ENCODE measurements at places on chromosomes 5 and 9. TPM values are rescaled to one million over a fixed set of nuclear protein-coding genes. Genes with fewer than 3 reads are reported as not detected.
A peak's percentile ranks its signal among the peaks of the same experiment; 100 is the strongest.

Gene HARS2
- total RNA-seq: 47.5 TPM

Gene PCDHA9
- 3.8 TPM for total RNA-seq

Gene SPARC
- 55.2 TPM for total RNA-seq

Gene QSOX2
- 24.0 TPM for total RNA-seq

Gene SLC25A25
- 9.7 TPM for total RNA-seq

Gene FBP1
- 6.0 TPM for total RNA-seq

GRCh38 chr5:179209359-179210150 is 135.7 kb downstream of the ADAMTS2 start:
- H3K27ac ChIP-seq: no peak overlapping the region
- H3K36me3 ChIP-seq: no peaks in the 10 kb centered on the region
- H3K4me3 ChIP-seq: no peak overlapping the region
- no peaks in the 10 kb centered on the region for H3K4me1 ChIP-seq

- H3K27ac ChIP-seq: peak overlapping the region; percentile 52
- no peak for DNase-seq
- H3K36me3 ChIP-seq: no peaks in the 10 kb centered on the region
- H3K4me1 ChIP-seq: peaks cover 4% of the 10 kb centered on the region
Measured at GRCh38 chr9:127223810-127224177, 40.8 kb upstream of the GARNL3 start.

GRCh38 chr5:515273-515836 is 8.9 kb downstream of the SLC9A3 start:
- no peak overlapping the region for H3K4me3 ChIP-seq
- H3K4me1 ChIP-seq: no peaks in the 10 kb centered on the region
- no peak for DNase-seq
- H3K36me3 ChIP-seq: no peaks in the 10 kb centered on the region
- H3K27ac ChIP-seq: no peak overlapping the region
- peaks cover 53% of the 10 kb centered on the region for H3K27me3 ChIP-seq

GRCh38 chr9:97758334-97758916 is 61.3 kb upstream of the XPA start:
- H3K4me1 ChIP-seq: no peaks in the 10 kb centered on the region
- no peak overlapping the region for H3K27ac ChIP-seq
- no peaks in the 10 kb centered on the region for H3K36me3 ChIP-seq
- peaks cover 37% of the 10 kb centered on the region for H3K27me3 ChIP-seq
- no peak for DNase-seq
- no peak overlapping the region for H3K4me3 ChIP-seq

DNA sequence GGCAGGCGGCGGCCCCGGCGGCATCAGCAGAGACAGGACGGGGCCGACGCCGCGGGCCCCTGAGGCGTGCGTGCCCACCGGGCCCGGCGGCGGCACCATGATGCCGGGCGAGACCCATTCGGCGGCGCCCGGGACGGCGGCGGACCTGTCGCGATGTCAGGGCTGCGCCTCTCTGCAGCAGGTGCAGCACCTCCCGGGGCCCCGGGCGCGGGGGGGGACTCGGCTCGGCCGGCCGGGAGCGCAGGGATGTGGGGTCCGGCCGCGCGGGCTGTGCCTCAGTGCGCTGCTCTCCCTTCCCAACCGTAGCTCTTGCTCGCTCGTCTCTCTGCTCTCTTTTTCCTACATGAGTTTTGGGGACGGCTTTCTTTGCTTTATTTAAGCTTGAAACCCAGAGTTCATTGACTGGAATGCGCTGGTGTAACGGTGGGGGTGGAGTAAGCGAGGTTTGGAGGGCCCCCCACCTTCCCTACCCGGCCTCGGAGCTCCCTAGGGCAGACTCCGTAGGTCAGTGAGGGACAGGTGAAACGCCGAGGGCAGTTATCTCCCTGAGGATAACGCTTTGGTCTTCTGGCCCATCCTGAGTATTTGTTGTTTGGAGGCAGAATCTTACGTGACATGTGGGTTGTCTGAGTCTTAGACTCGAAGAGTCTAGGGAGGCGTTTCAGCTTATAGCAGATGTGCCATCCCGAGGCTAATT is 490 bp downstream of the ICE1 start:
- peak; percentile 27 for DNase-seq
- H3K4me1 ChIP-seq: peaks cover 26% of the 10 kb centered on the region
- H3K4me3 ChIP-seq: peak overlapping the region; percentile 91
- H3K36me3 ChIP-seq: no peaks in the 10 kb centered on the region

- peaks cover 6% of the 10 kb centered on the region for H3K4me1 ChIP-seq
- no peak overlapping the region for H3K27ac ChIP-seq
- no peak for DNase-seq
- H3K4me3 ChIP-seq: no peak overlapping the region
- H3K36me3 ChIP-seq: no peaks in the 10 kb centered on the region
- H3K27me3 ChIP-seq: no peaks in the 10 kb centered on the region
Measured at GRCh38 chr9:10148796-10149195, 464.0 kb downstream of the PTPRD start.

DNA sequence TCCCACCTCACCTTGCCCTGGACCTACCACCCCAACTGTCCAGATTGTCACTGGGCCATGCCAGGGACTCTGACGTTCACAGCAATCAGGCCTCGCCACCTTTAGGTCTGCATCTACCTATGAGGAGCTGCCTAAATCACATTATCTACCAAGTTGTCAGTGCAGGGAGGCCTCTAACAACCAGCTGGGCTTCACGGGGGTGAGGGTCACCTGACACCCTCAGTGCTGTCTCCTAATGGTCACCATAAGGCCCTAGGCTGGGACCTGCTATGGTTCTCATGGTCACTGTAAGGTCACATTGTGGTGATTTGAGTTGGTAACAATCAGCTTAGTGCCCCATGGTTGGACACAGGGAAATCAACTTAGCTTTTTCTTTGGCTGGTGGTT is 119.2 kb upstream of the CXCL14 start:
- DNase-seq: no peak
- H3K36me3 ChIP-seq: no peaks in the 10 kb centered on the region
- H3K27me3 ChIP-seq: peaks cover 5% of the 10 kb centered on the region
- H3K27ac ChIP-seq: no peak overlapping the region
- no peak overlapping the region for H3K4me3 ChIP-seq
- H3K4me1 ChIP-seq: peaks cover 4% of the 10 kb centered on the region

DNA sequence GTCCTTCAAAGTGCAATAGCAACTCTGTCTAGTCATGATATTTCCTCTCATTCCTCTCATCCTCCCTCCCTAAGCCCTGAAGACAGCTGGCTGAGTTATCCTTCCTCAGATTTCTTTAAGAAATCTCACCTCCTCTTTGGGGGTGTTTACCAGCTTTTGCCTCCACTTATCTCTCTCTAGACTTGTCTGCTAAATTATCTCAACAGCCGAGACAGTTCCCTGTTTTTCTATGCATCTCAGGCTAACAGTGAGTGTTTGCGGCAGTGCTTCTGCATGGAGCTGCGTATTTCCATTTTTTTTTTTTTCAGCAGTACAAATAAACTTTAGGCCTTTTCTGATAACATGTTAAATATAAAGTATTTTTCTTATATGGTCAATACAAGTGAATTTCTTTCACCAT is 20.9 kb downstream of the KCTD16 start:
- H3K4me3 ChIP-seq: no peak overlapping the region
- no peak overlapping the region for H3K27ac ChIP-seq
- H3K27me3 ChIP-seq: no peaks in the 10 kb centered on the region
- no peak for DNase-seq

DNA sequence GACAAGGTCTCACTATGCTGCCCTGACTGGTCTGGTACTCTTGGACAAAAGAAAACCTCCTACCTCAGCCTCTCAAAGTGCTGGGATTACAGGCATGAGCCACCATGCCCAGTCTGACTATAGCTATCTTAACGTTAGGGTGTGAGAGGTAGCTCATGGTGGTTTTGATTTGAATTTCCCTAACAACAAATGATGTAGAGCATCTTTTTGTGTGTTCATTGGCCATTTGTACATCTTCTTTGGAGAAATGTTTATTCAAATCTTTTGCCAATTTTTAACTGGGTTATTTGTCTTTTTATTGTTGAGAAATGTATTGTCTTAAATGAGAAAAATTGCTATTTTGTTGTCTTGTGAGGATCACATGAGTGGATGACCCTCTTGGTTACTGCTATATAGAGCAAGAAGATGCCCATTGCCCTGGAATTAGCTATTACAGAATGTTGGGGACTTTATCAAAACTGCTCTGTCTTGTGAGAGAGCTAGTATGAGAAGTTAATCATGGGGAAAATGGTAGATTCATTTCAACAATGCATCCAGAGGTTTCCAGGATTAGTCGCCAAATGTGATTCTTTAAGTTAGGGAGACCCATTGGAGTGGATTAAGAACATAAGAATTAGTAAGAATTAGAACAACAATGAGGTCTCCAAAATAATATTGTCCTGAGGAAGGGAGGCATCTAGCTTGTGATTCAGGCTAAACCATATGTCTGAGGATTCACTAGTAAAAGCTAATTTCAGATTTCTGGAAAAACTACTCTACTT is 124.3 kb upstream of the MOCS2 start:
- no peak for DNase-seq
- no peaks in the 10 kb centered on the region for H3K36me3 ChIP-seq
- H3K27ac ChIP-seq: no peak overlapping the region
- no peak overlapping the region for H3K4me3 ChIP-seq
- H3K4me1 ChIP-seq: no peaks in the 10 kb centered on the region
- no peaks in the 10 kb centered on the region for H3K27me3 ChIP-seq

- DNase-seq: peak; percentile 50
- no peaks in the 10 kb centered on the region for H3K27me3 ChIP-seq
- H3K4me3 ChIP-seq: peak overlapping the region; percentile 84
- no peaks in the 10 kb centered on the region for H3K36me3 ChIP-seq
Measured at GRCh38 chr9:137255448-137256114, 454 bp downstream of the NELFB start.

Measured in progenitor cell of endocrine pancreas (in vitro differentiated cells).